ENCODE measurements at places on chromosomes 5 and 9. TPM values are rescaled to one million over a fixed set of nuclear protein-coding genes. Genes with fewer than 3 reads are reported as not detected.

PCDHA1 gene
- 0.96 TPM for total RNA-seq

ISL1 gene
- 11.1 TPM for total RNA-seq

GRCh38 chr9:110334183-110334582, 3.5 kb downstream of the TXNDC8 start:
- no peak for DNase-seq

GRCh38 chr5:125148076-125148475, 401.6 kb upstream of the ZNF608 start:
- no peak for DNase-seq

DNA sequence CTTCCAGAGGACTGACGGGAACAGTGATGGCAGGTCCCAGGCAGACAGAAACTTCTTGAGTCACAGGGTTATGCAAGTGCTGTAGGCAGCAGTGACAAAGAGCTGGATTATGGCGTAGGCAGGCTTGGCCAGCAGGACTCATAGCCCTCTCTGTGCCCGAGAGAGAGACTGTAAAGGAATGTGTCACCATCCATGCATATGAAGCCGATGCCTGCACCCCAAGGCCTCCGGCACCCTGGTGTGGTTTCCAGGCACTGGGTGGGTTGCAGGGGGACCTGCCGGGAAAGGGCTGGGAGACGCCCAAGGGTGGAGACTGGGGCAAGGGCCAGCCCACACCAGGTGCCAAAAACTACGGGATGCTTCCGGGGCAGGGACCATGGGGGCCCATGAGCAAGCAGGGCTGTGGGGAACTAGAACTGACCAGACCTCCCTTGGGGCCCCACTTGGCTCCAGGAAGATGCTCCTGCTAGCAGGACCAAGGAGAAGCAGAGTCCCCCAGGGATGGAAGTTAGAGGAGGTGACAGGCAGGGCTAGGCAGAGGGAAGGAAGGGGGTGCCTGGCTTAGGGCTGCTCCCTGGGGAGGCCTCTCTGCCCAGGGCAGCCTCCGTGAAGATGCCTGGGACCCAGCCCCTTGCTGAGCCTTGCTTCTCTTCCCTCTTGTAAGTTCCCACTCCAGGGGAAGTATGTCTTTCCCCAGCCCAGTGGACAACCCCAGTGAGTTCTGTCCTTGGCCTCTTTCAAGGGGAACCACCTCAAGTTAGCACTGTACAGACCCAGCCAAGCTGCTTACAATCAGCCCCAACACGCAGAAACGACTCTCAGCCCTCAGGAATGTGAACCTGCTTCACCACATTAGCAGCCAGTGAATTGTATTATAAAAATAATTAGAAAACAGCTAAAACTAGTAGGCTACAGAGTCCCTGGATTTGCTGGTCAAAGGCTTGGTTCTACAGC, 10.5 kb upstream of the IPPK start:
- DNase-seq = peak; percentile 33
